ENCODE measurements at places on chromosomes 4 and X.

DNA sequence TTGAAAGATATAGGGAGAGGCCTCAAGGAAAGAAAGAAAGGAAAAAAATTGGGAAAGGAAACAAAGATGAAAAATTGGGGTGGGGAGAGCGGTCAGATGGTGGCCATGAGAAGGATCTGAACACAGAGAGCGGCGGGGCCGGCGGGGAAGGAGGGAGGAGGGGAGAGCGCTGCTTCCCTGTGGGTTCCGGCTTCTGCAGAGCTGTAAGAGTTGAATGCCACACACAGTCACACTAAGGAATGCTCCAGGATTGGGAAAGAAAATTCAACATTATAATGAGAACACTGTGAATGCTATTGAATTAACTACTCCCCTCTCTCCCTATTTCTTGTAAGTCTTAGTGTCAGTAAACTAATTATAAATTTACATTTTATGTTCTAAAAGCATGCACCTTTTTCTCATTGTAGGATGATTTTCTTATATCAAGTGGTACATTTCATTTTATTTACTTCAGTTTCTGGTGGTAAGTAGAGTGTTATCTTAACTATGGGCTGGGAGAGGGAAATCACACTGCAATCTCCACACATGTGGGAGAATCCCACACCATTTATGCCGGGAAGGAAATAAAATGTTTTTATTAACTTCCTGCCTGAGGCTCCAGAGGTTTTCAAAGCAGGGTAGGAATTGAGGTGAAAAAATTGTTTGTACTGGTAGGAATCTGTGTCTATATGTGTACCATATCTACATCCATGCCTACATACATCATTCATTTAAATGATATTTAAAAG, 904 bp downstream of the F11 start:
- DNase-seq, result no peak

- no peak for DNase-seq
Measured at GRCh38 chrX:69424161-69424560, 80.0 kb upstream of the NALF2 start.

DNA sequence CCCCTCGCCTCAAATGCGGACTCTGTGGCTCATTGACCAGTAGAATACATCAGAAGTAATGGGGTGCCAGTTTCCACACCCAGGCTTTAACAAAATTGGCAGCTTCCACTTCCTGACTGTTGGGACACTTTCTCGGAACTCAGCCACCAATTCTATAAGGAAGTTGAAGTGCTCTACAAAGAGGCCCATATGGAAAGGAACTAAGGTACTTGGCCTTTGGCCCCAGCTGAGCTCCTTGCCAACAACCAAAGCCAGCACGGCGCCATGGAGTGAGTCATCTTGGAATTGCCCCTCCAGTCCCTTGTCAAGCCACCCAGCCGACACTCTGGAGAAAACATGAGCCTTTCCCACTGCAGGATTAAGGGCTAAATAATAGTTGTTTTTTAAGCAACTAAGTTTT, 262.2 kb upstream of the INTU start:
- DNase-seq, result no peak

DNA sequence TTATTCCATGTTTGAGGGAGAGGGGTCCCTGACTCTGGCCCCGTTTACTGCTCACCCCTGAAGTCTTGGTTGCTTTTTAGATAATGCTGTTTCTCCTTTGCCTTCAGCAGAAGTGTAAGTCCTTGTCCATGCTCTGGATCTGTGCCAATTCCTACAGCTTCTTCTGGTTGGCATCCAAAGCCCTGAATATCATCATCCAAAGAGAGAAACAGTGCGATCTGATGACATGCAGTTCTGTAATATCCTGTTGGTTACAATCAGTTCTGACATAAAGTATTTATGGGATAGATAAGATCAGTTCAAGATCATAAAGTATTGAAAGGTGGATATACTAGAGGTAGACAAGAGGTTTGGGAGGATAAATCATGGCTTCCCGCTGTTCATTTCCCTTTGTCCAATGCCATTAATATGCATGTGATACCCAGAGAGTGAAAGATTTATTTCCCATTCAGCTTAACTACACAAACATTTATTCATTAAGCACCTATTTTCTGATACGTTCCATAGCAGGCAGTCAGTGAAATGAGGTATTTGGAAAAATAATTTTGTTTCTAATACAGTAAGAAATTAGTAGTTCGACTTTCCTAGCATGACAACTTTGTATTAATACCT, 53.2 kb upstream of the TMEM150C start:
- no peak for DNase-seq

DNA sequence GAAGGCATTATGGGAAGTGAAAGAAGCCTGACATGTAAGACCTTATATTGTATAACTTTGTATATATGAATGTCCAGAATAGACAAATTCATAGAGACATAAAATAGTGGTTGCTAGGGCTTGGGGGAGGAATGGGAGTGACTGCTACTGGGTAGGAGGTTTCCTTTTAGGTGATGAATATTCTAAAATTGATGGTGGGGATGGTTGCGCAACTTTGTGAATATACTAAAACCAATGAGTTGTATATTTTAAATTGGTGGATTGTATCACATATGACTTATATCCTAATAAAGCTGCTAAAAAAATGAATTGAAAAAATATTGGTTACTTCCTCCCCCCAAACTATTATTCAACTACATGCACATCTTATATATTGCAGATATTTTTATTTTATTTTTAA, 70.0 kb downstream of the UCHL1 start:
- DNase-seq, result no peak

DNA sequence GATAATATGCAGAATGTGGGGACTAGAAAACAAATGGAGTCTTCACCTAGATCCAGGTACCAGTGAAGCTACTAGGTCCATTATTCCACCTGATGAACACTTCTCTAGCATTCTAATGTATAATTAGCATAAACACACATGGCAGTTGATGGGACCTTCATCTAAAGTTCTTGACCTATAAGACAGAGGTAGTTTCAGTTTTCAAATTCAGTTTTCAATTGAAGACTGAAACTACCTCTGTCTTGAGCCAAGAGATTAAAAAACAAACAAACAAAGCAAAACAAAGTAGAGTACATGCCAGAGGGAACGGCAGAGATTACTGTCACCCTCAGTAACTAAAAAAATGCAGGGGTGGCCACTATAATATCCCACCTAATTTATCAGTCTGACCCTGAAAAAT, 199.9 kb upstream of the NEIL3 start:
- DNase-seq, result no peak

DNA sequence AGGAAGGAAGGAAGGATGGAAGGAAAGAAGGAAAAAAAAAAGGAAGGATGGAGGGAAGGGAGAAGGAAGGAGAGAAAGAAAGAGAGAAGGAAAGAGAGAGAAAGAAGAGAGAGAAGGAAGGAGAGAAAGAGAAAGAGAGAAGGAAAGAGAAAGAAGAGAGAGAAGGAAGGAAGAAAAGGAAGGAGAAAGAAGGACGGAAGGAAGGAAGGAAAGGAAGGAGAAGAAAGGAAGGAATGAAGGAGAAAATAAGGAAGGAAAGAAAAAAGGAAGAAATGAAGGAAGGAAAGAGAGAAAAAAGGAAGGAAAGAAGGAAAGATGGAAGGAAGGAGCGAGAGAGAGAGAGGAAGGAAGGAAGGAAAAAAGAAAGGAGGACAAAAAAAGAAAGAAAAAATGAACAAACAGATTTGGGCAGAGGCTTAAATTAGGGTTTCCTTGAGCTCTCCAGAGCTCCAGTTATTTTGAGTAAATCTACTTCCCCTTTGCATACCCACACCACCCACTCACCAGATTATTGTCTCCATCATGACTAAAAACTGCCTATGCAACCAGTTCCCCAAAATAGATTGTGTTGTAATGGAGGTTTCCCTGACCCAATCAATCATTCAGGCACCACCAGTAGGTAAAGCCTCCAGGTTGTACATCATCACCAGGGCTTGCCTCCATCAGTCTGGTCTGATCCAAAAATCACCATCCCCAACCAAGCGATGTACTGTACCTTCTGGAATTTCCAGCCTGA, 1722.9 kb upstream of the PCDH10 start:
- DNase-seq, result no peak

- DNase-seq, result no peak
Measured at GRCh38 chr4:154406018-154406795, 85.4 kb downstream of the DCHS2 start.

DNA sequence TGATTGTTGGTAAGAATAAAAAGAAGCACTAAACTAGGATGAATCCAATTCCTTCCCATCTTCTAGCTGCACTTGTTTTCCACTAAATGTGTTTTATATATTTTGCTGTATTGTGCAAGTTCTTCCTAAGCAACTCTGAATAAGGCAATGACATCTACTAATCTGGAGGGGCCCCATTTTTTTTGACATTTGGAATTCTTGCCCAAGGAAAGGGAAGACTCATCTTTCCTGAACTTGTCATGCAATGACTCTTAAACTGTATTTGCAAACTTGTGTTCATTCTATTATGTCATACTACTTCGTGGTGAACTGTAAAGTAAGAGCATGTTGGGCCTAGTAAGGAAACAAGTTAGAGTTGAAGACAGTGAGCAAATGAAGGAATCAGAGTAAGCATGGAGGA, 45.9 kb downstream of the FREM3 start:
- no peak for DNase-seq

- no peak for DNase-seq
Measured at GRCh38 chr4:81722290-81722851, 250.7 kb upstream of the RASGEF1B start.

- no peak for DNase-seq
Measured at GRCh38 chr4:87257523-87257922, 37.1 kb upstream of the KLHL8 start.

DNA sequence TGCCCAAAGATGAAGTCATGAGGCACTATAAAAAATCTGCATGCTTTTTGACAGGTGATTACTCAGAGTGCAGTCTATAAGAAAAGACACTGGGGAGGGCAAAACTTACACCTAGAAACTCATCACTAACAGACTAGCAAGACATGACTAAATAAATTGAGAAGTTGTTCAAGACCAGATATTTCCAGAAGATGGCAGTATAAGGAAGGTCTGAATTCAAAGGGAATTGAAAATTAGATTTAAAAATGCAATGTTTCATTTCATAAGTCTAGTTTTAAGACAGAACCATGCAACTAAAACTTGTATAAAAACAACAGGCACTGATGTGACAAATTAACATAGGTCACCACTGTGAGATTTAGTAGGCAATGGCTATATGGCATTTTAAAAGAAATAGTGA, 232.5 kb upstream of the POF1B start:
- no peak for DNase-seq

GRCh38 chrX:136347706-136348105, 46.9 kb downstream of the ADGRG4 start:
- DNase-seq, result no peak

- no peak for DNase-seq
Measured at GRCh38 chr4:184171011-184171410, 46.7 kb downstream of the ENPP6 start.

GRCh38 chr4:76301068-76301774, 5.3 kb upstream of the STBD1 start:
- peak; percentile 62 for DNase-seq

DNA sequence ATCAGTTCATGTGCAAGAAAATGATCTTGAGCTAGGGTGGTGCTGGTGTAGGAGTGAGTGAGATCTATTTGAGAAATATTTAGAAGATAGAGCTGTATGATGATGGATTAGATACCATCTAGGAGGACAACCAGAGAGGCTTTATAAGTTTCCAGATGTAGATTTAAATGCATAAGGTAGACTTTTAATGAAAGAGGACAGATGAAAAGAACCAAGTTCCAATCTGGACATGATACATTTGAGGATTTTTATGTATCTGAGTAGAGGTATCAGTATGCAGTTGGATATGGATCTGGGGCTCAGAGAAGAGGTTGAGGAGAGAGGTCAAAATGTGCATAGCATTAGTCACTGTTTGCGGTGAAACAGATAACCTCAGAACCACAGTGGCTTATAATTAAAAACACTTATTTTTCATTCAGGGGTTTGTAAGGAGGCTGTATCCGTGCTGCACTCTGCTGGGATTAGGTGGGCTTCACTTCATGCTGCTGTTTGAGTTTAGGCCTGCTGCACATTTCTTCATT, 348.7 kb downstream of the BMPR1B start:
- DNase-seq, result no peak

DNA sequence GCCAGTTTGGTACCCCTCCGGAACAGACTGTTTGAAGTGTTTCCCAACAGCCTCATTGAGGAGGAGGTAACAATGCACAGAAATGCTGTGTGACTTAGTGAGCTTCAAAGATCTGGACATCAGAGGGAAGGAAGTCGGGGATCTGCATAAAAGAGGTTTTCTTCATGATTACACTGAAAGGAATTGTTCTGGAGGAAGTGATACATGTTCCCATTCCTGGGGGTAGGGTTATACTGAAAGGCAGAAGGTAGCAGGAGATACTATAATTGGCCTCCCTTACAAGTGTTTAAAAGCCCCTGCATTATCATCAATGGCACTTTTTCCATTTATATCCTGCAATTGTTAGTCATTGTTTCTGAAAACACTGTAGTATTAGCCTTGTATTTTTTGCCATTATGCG, 94.0 kb upstream of the DKK2 start:
- no peak for DNase-seq

- DNase-seq, result no peak
Measured at GRCh38 chrX:46500054-46500453, 45.2 kb downstream of the ZNF674 start.

DNA sequence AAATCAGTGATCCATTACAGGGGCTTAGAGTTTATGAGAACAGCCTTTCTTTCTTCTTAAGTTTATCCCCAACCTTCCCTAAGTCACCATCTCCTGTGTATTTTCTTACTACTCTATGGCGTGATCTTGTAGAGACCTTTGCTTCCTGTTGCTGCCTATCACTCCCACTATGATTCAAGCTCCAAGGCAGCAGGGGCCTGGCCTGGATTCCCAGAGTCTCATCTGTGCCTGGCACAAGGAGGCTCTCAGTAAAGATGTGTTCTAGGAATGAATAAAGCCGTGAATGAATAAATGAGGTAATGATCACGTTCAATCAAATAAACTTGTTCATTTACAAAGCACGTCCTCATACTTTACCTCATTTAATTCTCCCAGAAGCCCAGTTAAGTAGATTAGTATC, 45.4 kb downstream of the CC2D2A start:
- DNase-seq, result no peak

DNA sequence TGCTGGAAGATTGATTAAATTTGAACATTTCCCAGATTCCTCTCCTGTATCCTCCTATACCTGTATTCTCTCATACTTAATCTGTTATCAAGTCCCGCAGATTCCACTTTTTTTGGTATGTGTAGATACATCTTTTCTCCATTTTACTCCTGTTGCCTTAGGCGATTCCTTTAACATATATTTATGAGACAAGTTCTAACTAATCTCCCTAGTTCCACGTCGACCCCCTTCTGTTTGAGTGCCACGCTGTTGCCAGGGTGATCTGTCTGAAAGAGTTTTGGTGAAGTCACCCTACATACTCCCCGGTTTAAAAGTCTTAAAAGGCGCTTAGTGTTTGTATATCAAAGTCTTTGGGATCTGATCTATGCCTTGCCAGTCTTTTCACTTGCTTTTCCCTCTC, 2.4 kb downstream of the HNRNPH2 start:
- no peak for DNase-seq

- DNase-seq, result no peak
Measured at GRCh38 chrX:132594129-132594528, 105.3 kb upstream of the MBNL3 start.

GRCh38 chr4:121226362-121226761, 62.2 kb upstream of the TNIP3 start:
- DNase-seq, result no peak
